Suppressor macrophage treated with lipopolysaccharide for 4 hours (primary cell): ENCODE measurements at places on chromosomes 1 and 21.
A peak's percentile ranks its signal among the peaks of the same experiment; 100 is the strongest.

GRCh38 chr1:15148004-15148403 lies 5.5 kb upstream of the TMEM51 start:
- no peak for DNase-seq

DNA sequence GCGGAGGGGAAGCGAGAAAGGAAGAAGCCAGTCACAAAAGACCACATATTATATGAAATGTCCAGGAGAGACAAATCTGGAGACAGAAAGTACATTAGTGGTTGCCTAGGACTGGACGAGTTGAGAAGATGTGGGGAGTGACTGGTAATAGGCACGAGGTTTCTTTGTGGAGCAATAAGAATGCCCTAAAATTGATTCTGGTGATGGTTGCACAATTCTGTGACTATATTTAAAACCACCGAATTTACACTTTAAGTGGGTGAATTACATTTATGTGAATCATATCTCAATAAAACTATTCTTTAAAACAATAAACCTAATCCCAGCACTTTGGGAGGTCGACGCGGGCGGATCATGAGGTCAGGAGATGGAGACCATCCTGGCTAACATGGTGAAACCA lies 63.1 kb downstream of the ZNF281 start:
- DNase-seq = peak; percentile 87

GRCh38 chr1:19042675-19043578 lies 86.5 kb upstream of the IFFO2 start:
- peak; percentile 40 for DNase-seq

DNA sequence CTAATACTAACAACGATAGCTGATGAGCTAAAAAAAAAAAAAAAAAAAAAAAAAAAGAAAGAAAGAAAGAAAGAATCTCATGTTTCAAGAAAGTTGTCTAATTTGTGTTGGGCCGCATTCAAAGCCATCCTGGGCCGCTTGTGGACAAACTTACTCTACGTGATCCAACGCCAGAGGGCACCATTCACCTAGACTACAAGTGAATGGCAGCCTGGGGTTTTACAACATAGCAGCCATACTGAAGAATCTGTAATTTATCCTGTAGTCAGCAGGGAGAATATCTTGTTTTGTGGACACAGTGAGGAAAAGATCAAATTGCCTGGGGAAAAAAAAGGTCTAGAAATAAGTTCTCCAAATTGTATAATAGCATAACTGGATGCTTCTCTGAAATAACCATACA lies 47.0 kb downstream of the CYP2J2 start:
- DNase-seq = peak; percentile 46

GRCh38 chr1:46410156-46411009 lies 16.3 kb downstream of the FAAH start:
- no peak for DNase-seq

DNA sequence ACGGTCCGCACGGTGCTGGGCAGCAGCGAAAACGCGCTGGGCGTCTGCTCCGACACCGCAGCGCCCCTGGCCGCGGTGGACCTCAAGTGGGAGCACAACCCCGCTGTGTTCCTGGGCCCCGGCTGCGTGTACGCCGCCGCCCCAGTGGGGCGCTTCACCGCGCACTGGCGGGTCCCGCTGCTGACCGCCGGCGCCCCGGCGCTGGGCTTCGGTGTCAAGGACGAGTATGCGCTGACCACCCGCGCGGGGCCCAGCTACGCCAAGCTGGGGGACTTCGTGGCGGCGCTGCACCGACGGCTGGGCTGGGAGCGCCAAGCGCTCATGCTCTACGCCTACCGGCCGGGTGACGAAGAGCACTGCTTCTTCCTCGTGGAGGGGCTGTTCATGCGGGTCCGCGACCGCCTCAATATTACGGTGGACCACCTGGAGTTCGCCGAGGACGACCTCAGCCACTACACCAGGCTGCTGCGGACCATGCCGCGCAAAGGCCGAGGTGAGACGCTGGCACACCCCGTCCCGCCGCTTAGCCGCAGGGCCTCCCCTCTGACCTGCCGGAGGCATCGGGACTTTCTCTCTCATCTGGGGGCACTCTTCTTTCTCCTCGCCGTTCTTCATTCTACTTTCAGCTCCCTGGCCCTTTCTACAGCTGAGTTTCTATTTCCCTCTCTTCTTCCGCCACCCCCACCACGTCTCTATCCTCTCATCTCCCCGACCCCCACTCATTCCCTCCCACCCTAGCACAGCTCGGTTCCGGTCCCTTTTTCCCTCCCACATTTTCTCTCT lies 1.0 kb downstream of the NPR1 start:
- peak; percentile 29 for DNase-seq

- DNase-seq = no peak
Observed at GRCh38 chr1:199223936-199224335, 585.1 kb downstream of the PTPRC start.

DNA sequence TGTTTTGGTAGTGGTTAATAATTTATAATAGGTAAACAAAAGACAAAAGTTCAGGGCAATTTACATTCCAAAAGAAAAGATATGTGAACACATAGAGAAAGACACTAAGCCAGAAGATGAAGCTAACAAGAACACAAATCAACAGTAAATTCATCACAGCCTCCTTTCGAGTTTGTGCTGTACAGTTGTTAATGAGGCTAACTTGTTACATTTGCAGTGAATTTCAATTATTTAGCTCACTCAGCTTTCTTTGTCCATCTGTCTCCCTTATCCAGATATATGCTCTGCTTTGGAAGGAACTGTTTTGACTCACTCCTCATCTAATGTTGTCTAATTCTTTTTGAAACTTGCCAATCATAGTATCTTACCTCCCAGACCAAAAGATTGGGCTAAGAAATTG lies 423.3 kb upstream of the OLFM3 start:
- no peak for DNase-seq

GRCh38 chr1:42004322-42004721 lies 85.6 kb upstream of the HIVEP3 start:
- no peak for DNase-seq

DNA sequence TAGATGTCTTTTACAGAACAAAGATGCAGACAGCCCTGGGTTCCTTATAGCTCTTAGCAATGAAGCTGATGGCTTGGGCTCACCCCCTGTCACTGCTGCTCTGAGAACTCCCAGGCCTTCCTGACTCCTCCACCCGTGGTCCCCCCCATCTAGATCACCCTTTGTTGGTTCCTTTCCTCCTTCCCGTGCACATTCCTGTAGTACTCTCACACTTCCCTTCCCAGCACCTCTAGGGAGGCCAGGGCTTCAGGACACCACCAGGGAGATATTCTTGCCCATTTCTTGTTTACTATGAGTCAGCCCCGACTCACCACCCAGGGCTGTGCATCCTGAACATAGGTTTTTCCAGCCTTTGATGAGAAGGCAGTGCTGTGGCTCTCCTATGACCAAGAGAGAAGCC lies 14.4 kb upstream of the NOS1AP start:
- DNase-seq = no peak

- DNase-seq = no peak
Observed at GRCh38 chr1:96660051-96660450, 61.5 kb upstream of the PTBP2 start.

- no peak for DNase-seq
Observed at GRCh38 chr1:154502066-154502743, at the start of the genes SHE and TDRD10. Gene SHE (minus strand): TSS chr1:154502412. CDS start chr1:154502026, 386 bp downstream. Gene TDRD10 (plus strand): TSS chr1:154502219. CDS start chr1:154506904, 4,685 bp downstream.

DNA sequence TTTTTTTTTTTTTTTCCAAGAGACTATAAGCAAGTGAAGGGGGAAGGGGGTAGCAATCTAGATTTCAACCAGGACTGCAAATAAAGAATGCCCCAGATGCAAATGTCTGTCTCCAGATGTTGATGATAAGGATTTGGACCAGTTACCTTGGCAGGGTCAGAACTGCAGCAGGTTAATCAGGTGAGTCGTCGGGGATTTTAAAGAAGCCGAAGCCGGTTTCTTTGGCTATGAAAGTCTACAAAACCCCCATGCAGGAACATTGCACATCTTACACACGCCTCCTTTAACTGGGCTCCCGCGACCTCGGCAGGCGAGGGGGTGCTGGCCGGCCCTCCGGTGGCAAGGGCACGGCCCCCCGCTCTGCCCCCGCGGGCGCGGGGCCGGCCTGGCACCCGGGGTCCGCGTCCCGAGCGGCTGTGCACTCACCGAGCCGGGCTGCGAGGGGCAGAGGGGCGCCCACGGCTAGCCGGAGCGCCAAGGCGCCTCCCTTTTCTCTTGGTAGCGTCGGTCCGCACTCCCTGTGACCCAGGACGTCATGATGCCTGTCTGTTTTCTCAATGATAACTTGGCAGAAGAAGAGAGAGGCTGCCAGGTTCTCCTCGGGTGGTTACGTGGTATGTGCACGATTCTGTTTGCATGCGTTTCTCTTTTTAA lies 366.3 kb upstream of the ESRRG start:
- no peak for DNase-seq

- DNase-seq = no peak
Observed at GRCh38 chr1:62875676-62876075, 91.7 kb downstream of the ATG4C start.

DNA sequence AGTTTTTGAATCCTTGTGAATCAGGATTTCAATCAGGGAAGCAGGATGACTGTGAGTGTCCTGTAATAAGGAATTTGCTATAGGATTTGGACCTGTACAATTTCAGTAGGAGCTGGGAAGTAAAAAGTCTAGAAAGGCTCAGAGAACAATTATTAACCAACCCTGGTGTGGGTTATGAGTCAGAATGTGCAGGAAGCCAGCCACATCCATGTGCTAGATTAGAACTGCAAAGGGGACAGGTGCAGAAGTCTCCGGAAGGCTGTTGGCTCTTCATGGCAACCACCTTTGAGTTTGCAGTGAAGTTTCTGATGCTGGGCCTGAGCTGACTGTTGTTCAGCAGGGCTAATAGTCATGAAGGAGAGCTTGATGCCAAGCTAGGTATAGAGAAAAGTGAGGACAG lies 70.7 kb downstream of the SPATA46 start:
- DNase-seq = no peak

DNA sequence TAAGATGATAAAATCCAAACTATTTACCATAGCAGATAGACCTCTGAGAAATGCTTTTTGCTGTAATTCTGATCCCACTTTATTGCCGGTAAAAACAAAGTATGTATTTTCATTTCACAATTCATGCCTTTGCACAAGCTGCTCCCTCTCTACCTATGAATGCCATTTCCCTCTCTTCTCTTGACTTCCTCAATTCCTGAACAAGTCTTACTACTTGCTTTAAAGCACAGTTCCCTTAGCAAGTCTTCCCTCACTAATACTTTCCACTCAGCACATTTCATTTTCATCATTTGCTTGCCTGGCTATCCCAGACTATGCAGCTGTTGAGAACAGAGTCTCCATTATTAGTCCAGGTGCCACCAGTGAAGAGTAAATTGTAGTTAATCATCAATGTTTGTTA lies 13.8 kb downstream of the GPATCH2 start:
- no peak for DNase-seq

- no peak for DNase-seq
Observed at GRCh38 chr1:58402444-58402843, 144.1 kb downstream of the OMA1 start.

DNA sequence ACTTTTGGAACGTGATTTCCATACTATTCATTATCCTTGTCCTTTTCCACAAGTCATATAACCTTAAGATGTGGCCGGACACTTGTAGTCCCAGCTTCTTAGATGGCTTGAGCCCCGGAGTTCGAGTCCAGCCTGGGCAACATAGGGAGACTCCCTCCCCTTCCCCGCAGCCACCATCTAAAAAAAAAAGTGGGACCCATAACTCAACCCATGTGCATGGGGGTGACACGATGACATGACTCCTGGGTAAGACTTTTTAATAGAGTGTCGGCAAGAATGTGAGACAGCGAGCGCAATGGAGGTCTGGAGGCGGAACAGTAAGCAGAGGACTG lies 25.7 kb downstream of the MIA3 start:
- peak; percentile 49 for DNase-seq

- DNase-seq = no peak
Observed at GRCh38 chr1:63329621-63330330, 7.4 kb downstream of the FOXD3 start.

DNA sequence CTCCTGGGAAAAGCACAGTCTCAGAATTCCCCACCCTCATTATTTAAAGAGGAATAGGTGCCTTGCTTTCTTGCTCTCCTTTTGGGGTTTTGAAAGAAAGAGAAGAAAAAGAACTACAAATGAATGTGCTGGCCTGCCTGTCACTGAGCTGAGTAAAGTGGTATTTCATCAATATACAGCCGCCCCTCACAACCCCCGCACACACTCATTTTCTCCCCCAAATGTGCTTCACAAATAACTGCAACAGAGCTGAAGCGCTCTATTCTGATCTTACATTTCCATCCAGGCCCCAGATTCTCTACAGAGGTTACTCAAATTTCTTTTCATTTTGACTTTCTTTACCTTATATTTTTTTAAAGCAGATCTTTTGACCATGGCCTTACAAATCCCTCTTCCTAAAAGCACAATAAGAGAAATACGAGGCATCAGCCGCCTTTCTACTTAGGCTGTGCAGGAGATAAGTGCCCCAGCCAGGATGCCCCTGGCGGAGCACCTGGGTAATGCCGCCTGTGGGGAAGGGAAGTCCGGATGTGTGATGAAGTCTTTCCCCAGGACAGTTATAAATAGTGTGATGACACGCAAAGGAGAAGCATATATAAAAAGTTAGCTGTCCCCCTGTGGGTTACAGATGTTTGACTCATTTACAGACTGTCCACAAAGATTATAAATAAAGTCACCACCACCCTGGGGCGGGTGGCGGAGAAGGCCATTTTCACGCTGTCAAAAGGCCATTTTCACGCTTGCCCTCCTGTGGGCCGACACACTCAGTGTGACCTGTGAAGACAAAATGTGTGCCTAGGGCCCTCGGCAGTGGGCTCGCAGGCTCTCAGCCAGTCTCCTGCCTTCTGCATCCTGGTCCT lies 6.5 kb downstream of the KCNN3 start:
- DNase-seq = peak; percentile 29

DNA sequence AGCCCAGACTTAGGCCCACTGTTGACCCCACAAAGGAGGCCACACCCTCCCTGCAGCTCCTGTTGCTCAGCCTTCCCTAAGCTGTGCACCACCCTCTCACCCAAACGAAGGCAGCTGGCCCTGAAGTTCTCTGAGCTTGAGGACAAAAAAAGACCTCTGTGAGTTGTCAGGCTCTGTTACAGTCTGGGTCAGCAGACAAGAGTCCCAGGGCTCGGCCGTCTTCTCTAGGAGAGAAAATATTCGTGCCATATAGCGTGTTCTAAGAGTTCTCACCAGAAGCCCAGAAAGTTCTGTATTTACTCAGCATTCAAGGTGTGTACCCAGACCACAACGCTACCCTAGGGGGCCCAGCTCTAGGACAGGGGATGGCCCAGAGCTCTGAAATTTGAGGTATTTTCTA lies 25.5 kb upstream of the LYST start:
- no peak for DNase-seq

DNA sequence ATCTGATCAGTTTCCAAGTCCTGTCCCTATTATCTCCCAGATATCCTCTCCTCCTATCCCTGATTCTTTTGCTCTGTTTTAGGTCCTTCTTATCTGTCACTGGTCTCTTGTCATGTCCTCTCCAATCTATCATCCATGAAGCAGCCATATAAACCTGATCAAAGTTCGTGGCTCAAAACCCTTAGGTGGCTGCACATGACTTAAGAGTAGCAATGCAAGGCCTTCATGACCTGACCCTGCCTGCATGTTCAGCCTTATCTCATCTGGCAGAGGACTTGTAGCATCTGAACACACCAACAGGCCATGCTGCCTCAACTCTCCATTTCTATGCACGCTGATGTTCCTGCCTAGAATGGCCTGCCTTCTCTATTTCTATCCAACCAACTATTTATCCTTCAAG lies 65.2 kb downstream of the NOS1AP start:
- DNase-seq = no peak

GRCh38 chr1:243950166-243950565 lies 100.1 kb upstream of the AKT3 start:
- no peak for DNase-seq
